ENCODE measurements at places on chromosomes 6 and 20. TPM values are rescaled to one million over a fixed set of nuclear protein-coding genes. Genes with fewer than 3 reads are reported as not detected.

RTN4IP1 gene
- 5.0 TPM for total RNA-seq

DNA sequence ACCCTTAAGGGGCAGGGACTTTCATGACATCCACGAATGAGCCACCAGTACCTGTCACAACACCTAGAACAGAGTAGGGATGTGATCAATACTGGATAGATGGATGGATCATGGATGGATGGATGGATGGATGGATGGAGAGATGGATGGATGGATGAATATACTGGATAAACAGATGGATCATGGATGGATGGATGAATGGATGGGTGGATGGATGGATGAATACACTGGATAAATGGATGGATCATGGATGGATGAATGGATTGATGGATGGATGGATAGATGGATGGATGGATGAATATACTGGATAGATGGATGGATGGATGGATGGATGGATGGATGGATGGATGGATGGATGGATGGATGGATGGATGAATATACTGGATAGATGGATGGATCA lies 73.0 kb downstream of the PKHD1 start:
- no peak overlapping the region for H3K4me3 ChIP-seq
- H3K27me3 ChIP-seq = no peaks in the 10 kb centered on the region
- H3K27ac ChIP-seq = no peak overlapping the region
- H3K4me1 ChIP-seq = no peaks in the 10 kb centered on the region

GRCh38 chr6:157927011-157927410 lies 54.7 kb upstream of the SYNJ2 start:
- no peak overlapping the region for H3K27ac ChIP-seq
- no peaks in the 10 kb centered on the region for H3K27me3 ChIP-seq
- no peak for DNase-seq
- no peaks in the 10 kb centered on the region for H3K4me1 ChIP-seq
- no peak overlapping the region for H3K4me3 ChIP-seq

DNA sequence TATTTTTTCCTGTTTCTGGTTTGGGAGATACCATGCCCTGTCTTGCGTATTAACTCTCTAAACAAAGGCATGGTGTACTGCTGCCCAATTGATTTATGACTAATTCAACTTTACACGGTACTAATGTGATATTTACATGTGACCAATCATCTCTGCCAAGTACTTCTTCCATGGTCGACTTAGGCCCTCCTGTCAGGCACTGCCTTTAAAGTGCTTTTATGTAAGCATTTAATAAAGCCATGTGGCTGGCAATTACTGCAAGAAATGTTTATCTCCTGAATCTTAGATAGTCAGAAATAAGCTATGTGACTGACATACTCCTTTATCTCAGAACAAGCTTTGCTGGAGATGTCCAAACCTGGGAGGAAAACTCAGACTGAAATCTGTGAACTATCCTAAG lies 323.4 kb downstream of the BTBD3 start:
- H3K27me3 ChIP-seq = no peaks in the 10 kb centered on the region
- no peak overlapping the region for H3K27ac ChIP-seq
- H3K4me3 ChIP-seq = no peak overlapping the region
- H3K36me3 ChIP-seq = no peaks in the 10 kb centered on the region
- no peaks in the 10 kb centered on the region for H3K4me1 ChIP-seq

GRCh38 chr20:3543901-3544507 lies 73.2 kb downstream of the ATRN start:
- H3K27ac ChIP-seq = no peak overlapping the region
- DNase-seq = no peak
- no peak overlapping the region for H3K4me3 ChIP-seq
- H3K27me3 ChIP-seq = no peaks in the 10 kb centered on the region
- no peaks in the 10 kb centered on the region for H3K36me3 ChIP-seq

Measured in Peyer's patch (tissue), 4 donors.